ENCODE measurements at places on chromosomes 16 and 17.

GRCh38 chr17:57357392-57357784 lies 101.1 kb downstream of the MSI2 start:
- DNase-seq = no peak

- no peak for DNase-seq
These were observed 2.2 kb downstream of the SDK2 start for GRCh38 chr17:73641826-73642600.

DNA sequence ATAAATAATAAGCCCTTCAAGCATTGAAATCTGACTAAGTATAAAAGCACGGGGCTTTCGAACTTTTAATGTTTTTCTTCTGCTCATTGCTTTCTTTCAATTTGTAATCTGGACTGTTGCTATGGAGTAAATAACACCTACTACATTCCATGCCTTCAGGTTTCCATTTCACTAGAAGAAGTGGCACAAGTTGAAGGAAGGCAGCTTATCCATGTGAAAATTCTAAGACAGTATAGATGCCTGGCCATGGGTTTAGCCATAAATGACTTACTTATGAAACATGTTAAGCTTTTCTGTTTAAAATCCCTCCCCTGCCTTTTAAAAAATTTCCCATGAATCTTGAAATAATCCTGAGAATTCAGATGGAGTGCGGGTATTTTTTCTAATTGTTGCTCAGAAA lies 30.6 kb downstream of the KCNJ16 start:
- no peak for DNase-seq

DNA sequence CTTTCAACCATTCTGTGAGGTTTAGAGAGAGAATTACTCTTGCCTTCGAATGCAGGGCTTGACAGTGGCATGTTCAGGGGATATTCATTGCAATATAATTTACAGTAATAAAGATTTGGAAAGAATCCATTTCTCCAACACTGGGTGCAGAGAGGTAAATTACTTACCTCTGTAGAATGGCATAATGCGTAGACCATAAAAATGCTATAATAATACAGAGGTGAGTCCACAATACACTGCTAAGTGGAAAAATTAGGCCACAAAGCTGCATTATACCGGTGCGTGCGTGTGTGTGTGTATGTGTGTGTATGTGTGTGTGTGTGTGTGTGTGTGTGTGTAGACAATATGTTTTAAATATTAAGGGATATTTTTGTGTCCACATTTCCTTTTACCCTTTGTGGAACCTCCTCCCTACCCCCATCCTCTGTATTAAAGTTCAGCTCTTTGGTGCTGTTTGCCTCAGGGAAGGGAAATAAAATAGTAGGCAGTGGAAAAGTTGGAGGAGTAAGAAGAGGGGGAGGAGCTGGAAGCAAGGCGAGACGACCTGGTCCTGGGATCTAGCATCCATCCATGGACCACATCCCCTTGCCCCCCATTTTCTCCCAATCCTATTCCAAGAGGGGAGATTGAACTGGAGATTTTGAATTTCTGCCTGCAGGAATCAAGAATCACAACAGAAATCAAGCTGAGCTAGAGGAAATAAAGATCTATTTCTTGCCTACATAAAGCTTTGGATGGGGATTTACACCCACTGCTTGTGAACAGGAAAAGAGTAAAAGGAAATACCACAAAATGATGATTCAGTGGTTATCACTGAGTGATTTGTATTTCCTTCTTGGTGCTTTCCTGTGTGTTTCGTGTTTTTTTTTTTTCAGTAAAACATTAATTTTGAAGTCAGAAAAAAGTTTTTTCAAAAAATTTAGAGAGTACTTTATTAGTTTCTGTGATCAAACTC lies 124.8 kb downstream of the RGS9 start:
- no peak for DNase-seq

DNA sequence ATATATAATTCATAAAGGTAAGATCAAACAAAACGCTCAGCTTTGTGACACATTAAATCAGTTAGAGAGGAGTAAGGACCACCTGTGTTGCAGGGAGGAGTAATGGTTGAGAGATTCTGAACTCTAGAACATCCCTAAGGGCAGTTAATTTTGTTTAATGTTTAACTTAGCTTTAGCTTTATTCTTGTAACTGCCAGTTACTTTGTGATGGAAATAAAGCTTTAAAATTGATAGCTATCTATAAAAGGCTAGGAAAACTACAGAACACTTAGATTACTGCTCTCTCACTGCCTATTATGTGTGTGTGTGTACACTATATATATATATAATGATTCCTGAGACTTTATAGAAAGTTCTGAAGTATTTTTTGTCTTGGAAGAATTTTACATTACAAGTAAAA lies 37.8 kb downstream of the PTRH2 start:
- no peak for DNase-seq

- no peak for DNase-seq
These were observed 174.1 kb downstream of the NTN1 start for GRCh38 chr17:9195411-9195810.

GRCh38 chr17:55532670-55533069 lies 21.4 kb upstream of the SMIM36 start:
- DNase-seq = no peak

GRCh38 chr17:7650509-7651096 lies at the start of gene ATP1B2:
ATP1B2 (plus strand) TSS chr17:7650926; CDS start chr17:7651519, 593 bp downstream.
- peak; percentile 44 for DNase-seq

DNA sequence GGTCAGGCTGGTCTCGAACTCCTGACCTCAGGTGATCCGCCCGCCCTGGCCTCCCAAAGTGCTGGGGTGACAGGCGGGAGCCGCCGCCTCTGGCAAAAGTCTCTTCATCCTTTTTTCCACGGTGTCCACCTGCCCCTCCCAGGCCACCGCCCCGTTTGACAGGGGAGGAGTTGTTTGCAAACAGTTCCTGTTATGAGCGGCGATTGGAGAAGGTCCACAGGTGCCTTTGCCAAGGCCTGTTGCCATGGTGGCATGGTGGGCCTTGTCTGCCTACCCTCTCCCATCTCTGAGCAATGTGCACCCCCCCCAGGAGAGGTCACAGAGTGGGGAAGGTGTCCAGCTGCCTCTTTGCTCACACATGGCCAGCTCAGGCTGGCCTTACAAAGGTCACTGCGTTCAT lies 16.0 kb upstream of the RAP1GAP2 start:
- DNase-seq = no peak

GRCh38 chr16:56830669-56831068 lies 34.3 kb upstream of the SLC12A3 start:
- no peak for DNase-seq

- DNase-seq = no peak
These were observed at the start of gene MC1R for GRCh38 chr16:89918453-89919347. MC1R (plus strand) TSS chr16:89918862; CDS start chr16:89919259, 397 bp downstream.

DNA sequence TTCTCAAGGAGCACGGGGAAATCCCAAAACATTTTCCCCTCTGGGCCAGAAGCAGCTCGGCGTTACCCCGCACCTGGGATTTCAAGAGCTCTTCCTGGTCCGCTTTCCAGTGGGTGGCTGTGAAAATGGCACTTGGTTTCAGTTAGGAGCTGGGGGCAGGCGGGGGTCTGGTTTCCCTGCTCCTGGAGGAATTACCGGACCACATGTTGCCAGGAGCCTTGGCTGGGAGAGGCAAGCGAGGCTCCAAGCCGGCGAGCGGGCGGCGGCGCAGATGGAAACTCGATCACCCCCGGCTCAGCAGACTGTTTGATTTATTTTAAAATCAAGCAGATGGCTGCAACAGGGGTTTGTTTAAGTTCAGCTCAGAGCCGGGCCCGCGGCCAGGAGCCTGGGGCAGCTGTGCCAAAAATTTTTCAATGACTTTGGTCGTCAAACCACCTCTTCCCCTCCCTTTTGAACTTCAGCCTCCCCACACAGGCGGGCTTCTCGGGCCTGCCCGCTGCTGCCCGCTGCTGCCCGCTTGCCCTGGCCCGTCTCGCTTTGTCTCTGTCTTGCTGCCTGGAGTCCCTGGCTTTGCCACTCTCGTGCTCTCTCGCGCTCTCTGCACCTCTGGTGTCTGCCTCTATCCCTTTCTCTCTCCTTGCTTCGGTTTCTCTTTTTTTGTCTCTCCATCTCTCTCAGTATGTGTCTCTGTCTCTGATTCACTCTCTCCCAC lies 108.0 kb upstream of the CIBAR2 start:
- DNase-seq = no peak

DNA sequence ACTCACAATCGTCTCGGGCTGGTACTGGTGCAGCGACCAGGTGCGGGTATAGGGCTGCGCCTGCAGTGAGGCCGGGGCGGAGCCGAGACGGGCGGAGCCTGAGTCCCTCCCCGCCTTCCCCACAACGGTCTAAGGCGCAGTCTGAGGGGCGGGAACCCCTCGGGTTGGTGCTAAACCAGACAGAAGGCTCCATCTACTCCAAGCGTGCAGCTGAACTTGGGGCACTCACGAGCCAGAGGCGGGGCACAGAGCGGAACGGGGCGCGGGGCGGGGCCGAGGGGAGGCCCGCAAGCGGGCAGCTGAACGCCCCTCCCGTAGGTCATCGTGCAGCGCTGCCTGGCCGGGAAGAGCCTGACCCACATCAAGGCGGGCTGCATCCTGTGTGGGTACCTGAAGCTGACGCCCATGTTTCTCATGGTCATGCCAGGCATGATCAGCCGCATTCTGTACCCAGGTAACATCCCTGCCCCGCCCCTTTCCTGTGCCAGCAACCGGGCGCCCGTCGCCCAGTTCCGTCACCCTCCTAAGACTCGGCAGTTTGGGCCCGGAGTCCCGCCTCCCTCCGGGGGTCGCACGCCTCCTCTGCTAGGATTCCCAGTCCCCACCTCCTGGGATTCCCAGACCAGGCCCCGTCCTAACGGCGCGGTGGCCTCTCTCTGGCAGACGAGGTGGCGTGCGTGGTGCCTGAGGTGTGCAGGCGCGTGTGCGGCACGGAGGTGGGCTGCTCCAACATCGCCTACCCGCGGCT lies 5.0 kb downstream of the SLC5A2 start:
- peak; percentile 78 for DNase-seq

DNA sequence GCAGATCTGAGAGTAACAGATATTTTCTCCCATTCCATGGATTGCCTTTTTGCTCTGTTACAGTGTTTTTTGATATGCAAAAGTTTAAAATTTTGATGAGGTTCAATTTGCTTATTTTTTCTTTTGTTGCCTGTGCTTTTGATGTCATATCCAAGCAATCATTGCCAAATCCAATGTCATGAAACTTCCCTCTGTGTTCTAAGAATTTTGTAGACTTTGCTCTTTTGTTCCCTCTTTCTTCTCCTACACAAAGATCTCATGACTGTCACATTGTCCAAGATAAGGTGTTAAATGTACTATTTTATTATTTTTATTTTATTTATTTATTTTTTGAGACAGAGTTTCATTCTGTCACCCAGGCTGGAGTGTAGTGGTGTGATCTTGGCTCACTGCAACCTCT lies 18.9 kb upstream of the KCNH6 start:
- no peak for DNase-seq

GRCh38 chr16:89189358-89190025 lies 10.8 kb downstream of the SLC22A31 start:
- DNase-seq = peak; percentile 0
